ENCODE measurements at places on chromosomes 3 and 15.

DNA sequence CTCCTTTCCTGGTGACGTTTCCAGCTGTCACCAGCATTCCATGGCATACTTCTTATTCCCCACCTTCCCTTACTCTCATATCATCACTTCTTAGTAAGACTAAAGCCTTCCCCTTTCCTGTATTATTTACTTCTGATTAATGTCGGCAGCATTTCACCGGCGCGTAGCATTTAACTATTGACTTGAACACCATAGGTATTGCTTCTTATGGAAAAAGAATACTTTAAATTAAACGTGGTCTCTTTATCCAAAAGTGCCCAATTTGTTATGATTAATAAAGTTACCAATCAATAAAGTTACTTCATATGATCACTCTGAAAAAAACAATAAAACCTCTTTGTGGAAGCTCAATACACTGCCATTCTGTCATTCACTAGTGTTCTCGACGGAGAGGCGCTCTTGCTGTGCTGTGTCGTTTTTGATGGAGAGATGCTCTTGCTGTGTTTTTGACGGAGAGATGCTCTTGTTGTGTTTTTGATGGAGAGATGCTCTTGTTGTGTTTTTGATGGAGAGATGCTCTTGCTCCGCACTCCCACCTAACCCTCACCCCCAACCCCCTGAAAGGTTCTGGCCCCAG is 165.0 kb downstream of the XXYLT1 start:
- DNase-seq, result no peak

- no peak for DNase-seq
Measured at GRCh38 chr3:128709506-128710210, 16.3 kb upstream of the RAB7A start.

GRCh38 chr15:43404130-43404529 is 33.2 kb downstream of the TUBGCP4 start:
- no peak for DNase-seq

DNA sequence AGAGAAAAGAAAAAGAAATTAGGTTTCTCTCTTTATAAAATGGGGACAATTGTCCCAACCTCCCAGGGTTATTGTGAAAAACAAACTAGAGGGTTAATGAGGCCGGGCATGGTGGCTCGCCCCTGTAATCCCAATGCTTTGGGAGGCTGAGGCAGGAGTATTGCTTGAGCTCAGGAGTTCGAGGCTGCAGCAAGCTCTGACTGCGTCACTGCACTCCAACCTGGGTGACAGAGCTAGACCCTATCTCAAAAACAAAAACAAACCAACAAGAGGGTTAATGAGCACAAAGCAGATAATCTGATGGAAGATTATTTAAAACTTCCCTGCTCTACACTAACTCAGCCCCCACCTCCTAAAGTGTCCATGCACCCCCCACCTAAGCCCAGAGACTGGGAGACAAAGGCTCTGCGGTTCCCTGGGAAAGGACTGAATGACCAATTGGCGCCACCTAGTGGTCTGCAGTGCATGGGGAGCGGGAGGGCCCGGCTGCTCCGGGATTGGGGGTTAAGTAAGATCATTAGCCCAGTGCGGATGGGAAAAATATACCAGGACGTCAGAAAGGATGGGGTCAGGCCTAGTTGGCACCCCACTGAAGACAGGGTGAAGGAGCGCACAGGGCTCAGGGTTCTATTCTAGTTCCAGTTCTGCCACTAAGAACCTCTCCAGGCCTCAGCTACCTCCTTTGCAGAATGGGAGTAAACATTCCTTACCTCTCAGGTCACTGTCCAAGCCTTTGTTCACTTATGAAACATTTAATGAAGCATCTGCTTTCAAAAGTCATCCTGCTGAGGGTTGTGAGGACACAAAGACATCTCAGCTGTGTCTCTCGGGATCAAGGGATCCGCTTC is 15.6 kb downstream of the PIF1 start:
- DNase-seq, result no peak

DNA sequence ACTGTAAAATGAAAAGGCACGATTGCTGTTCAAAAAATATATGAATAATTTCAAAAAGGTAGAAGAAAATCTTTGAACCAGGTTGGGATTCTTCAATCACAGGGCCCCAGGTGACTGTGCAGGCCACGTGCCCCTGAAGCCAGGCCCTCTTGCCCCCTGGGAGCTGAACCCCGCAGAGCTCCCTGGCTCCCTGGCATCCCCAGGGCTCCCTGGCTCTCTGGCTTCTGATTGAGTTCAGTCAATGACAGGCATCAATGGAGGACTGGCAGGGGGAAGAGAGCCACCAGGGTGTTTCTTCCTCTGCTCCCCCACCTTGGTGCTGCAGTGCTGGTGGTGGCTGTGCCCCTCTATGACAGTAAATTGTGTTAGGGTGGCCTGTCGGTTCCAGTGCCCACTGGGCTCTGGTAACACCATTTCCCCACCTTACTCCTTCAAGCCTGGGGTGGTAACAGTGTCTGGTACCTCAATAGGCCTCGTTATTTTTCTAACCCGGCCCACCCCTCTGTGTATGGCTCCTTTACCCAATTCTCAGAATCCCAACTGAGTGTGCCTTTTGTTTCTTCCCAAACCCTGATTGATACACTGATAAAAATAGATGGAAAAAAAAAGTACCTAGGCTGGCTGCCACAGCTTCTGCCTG is 62.6 kb downstream of the STARD5 start:
- DNase-seq, result no peak

GRCh38 chr3:52670621-52671521 is 14.8 kb downstream of the PBRM1 start:
- no peak for DNase-seq

- DNase-seq, result no peak
Measured at GRCh38 chr3:157394411-157394810, 42.2 kb upstream of the PTX3 start.

GRCh38 chr3:36911990-36912804 is 32.7 kb downstream of the TRANK1 start:
- no peak for DNase-seq

- no peak for DNase-seq
Measured at GRCh38 chr3:112638327-112639020, 2.5 kb downstream of the CCDC80 start.

GRCh38 chr3:72763751-72764440 is 84.3 kb downstream of the SHQ1 start:
- DNase-seq, result no peak

- no peak for DNase-seq
Measured at GRCh38 chr3:16908016-16908807, 23.5 kb downstream of the PLCL2 start.

DNA sequence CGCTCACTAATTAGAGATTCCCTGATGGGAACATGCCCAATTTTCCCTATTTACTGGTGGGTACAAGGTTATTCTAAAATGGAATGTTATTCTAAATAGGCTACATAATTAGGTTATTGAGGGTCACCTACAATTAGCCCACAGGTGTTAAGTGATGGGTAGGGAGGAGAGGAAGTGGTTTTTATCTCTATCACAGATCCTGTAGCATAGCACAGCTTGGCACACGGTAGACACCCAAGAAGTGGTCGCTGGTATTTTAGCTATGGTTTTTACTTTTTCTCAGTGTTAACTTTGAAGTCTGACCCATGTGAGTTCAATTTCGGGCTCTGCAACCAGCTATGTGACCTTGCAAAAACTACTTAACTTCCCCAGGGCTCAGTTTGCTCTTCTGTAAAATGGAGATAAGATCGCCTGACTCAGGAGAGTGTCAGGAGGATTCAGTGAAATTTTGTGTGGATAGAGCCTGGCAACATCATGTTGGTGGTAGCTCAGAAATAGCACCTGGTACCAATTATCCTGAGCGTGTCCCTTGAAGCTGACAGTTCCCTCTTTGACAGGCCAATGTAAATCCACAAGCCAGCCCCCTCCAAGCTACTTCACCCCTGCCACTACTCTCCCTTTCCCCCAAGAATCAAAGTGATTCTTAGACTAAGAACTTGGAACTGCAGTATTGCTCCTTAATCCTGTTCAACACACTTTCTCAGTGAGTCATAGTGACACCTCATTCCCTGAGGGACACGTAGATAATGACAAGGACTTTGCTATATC is 8.7 kb upstream of the LMCD1 start:
- DNase-seq, result no peak

Data from NCI-H524 treated with DMSO at 0.1 percent for 48 hours (cell line).